ENCODE measurements at places on chromosomes 12 and 14.
A peak's percentile ranks its signal among the peaks of the same experiment; 100 is the strongest.

- no peak for DNase-seq
These were observed 68.3 kb upstream of the TRHDE start for GRCh38 chr12:72203764-72204335.

GRCh38 chr12:76532520-76532919 is 27.1 kb downstream of the OSBPL8 start:
- DNase-seq = no peak

DNA sequence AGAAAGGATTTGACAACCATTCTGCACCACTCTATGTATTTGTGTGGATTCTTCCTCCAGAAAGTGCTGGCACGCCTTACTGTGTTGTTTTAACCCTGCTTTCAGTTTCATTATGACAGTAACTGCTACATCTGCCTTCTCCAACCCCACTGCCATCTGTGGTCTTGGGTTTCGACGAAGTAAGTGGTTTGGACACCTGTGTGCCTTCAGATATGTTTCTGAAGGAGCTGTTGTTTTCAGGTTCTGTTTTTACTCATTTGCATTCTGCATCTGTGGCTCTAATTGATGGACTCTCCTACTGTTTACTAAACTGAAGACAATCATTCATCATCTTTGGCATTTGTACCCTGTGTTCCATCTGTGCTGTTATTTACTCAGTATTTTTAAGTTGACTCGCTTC is 4.1 kb downstream of the TSHR start:
- DNase-seq = peak; percentile 78

DNA sequence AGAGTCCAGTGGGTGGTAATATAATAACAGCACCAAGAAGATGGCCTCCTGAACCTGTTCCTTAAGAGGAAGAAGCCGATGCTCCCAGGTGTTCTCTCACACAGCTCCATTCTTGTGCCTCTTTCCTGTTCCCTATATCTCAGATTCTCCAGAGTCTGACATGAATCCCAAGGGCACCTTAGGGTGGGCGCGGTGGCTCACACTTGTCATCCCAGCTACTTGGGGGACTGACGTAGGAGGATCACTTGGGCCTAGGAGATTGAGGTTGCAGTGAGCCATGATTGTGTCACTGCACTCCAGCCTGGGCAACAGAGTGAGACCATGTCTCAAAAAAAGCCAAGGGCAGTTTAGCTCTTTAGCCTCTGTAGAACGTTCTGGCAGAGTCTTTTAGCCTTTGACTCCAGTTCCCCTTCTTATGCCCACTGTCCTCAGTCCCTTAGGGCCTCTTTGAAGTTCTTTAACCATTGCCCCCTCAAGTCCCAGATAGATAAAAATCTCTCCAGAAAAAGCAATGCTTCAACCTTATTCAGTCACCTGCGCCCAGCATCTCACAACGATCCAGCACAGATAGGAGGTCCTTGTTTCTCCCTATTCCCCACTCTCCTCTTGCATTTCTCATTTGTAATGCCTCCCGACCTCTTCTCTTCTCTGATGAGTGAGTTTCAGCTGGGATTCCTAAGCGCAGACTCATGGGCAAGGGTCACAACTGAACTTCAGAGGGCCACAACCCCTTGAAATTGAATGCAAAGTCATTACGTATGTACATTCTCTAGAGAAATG is 4.7 kb downstream of the CCDC184 start:
- no peak for DNase-seq

GRCh38 chr12:64884728-64885127 is 60.3 kb downstream of the TBC1D30 start:
- no peak for DNase-seq

- DNase-seq = no peak
These were observed 28.8 kb upstream of the INF2 start for GRCh38 chr14:104660597-104660996.

DNA sequence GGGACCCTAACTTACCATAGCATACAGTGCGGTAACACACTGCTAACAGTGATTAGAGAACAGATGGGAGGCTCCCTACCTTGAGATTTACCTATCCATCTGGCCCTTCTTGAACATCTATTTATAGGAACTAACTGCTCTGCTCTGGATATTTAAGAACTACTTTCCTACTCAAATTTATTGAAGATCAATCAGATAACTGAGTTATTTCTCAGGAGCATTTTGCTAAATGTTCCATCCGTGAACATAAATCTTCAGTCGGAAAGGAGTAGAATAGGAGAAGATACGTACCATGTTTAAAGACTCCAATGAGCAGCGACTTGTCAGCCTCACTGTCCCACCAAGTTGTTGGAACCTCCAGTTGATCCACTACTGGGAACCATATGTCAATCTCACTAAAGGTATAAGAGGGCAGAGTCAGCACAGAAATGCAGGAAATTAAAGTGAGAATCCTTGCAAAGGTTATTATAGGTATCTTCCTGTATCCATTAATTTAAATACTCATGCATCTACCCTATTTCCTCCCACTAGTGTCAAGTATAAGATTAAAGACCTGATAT is 15.6 kb upstream of the SUPT16H start:
- no peak for DNase-seq

DNA sequence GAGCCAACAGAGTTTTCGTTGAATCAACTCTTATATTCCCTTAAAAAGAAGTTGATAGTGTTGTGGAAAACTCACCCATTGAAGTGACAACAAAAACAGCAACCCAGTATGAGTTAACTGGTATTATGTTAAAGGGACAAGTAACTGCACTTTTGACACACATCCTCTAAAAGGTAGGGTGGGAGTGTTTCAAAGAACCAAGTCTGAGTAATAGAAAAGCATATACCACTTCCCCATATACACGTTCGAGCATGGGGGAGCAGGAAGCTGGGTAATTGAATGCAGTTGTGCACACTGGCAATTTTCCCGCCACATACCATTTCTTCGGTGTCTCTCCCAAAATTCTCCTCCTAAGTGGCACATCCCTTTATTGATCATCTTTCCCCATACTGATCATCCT is 31.5 kb downstream of the IFNG-AS1 start:
- DNase-seq = no peak

- no peak for DNase-seq
These were observed 23.1 kb upstream of the HELB start for GRCh38 chr12:66279123-66279712.

- DNase-seq = no peak
These were observed 3.7 kb downstream of the BATF start for GRCh38 chr14:75525969-75526368.

DNA sequence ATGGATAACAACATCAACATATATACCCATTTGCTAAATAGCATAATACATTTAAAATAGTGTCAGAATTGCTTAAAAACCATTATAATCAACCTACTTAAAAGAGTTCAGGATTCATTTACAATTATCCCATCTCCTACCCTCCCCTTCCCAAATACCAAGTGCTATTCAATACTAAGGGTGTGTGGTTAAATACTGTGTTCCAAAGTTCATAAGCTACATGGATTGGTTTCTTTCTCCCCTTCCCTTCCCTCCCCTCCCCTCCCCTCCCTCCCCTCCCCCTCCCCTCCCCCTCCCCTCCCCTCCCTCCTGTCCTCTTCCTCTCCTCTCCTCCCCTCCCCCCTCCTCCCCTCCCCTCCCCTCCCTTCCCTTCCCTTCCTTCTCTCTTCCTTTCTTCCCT is 97.0 kb upstream of the NPAS3 start:
- DNase-seq = no peak
